ENCODE measurements at places on chromosomes 13 and 19. TPM values are rescaled to one million over a fixed set of nuclear protein-coding genes. Genes with fewer than 3 reads are reported as not detected.

DNA sequence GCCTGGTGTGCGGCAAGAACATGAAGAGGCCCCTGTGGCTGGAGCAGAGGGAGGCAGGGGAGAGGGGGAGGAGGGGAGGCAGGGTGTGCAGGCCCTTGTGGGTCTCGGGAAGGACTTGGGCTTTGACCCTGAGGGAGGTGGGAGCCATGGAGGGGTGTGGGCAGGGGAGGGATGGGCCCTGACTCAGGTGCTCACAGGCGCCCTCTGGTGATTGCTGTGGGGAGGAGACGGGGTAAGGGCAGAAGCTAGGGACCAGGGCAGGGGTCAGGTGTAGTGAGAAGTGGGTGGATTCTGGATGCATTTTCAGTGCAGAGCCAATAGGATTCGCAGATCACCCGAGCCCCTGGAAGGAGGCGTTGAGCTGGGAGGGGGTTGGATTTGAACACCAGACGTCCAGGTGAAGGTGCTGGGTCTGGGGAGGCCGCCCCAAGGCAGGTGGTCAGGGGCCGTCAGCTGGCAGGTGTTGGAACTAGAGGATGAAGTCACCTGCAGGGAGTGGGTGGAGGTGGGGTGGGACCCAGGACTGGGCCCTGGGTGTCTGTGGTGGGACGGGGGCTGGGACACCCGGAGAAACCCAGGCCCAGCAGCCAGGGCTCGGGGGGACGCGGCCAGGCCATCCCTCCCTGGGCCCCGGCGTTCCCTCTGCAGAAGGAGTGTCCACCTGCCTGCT lies 185.4 kb downstream of the KDM4B start:
- DNase-seq = peak; percentile 26

- no peak for DNase-seq
These were observed 29.0 kb upstream of the C13orf46 start for GRCh38 chr13:114002771-114003321.

GRCh38 chr13:60590800-60591747 lies 194.1 kb downstream of the TDRD3 start:
- no peak for DNase-seq

GRCh38 chr13:36126491-36126890 lies 4.7 kb downstream of the DCLK1 start:
- DNase-seq = no peak

- no peak for DNase-seq
These were observed 2.9 kb upstream of the PPP1R37 start for GRCh38 chr19:45090034-45090433.

- no peak for DNase-seq
These were observed 107.1 kb upstream of the UQCRFS1 start for GRCh38 chr19:29320086-29320485.

- DNase-seq = no peak
These were observed 62.2 kb downstream of the ZAR1L start for GRCh38 chr13:32252812-32253438.

DNA sequence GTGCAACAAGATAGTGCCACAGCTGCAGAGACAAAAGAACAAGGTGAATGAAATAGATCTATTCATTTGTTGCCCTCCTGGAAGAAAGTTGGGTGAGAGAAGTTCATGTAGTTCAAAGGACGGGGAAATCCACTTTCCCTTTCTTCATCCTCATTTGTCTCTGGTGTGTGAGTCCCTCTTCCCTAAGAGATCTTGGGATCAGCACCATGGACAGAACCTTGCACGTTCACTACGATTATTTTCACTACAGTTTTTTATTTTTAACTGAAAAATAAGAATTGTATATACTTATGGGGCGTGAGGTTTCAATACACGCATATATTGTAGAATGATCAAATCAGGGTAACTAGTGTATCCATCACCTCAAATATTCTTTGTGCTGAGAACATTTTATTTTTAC lies 29.2 kb downstream of the NLRP5 start:
- no peak for DNase-seq

GRCh38 chr13:79534596-79534995 lies 53.6 kb downstream of the NDFIP2 start:
- DNase-seq = no peak

DNA sequence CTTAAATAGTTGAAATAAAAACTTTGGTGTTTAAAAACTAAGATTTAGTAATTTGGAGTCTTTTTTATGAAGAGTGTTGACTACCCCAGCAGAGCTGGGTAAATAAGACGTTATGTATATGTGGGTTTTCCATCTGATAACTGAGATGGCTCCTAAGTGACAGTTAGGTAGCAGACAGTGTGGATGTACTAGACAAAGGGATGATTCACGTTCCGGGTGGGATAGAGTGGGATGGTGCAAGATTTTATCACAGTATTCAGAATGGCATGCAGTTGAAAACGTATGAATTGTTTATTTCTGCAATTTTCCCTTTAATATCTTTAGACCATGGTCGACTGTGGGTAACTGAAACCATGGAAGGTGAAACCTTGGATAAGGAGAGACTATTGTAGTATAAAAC lies 50.4 kb downstream of the NAA16 start:
- DNase-seq = no peak

GRCh38 chr13:41271456-41272285 lies 8.3 kb upstream of the MTRF1 start:
- no peak for DNase-seq

- DNase-seq = no peak
These were observed 632 bp upstream of the ZNF235 start for GRCh38 chr19:44305457-44305856.

- no peak for DNase-seq
These were observed 34.7 kb upstream of the CASP14 start for GRCh38 chr19:15014579-15014978.

GRCh38 chr13:35824395-35824794 lies 306.8 kb downstream of the DCLK1 start:
- DNase-seq = no peak

DNA sequence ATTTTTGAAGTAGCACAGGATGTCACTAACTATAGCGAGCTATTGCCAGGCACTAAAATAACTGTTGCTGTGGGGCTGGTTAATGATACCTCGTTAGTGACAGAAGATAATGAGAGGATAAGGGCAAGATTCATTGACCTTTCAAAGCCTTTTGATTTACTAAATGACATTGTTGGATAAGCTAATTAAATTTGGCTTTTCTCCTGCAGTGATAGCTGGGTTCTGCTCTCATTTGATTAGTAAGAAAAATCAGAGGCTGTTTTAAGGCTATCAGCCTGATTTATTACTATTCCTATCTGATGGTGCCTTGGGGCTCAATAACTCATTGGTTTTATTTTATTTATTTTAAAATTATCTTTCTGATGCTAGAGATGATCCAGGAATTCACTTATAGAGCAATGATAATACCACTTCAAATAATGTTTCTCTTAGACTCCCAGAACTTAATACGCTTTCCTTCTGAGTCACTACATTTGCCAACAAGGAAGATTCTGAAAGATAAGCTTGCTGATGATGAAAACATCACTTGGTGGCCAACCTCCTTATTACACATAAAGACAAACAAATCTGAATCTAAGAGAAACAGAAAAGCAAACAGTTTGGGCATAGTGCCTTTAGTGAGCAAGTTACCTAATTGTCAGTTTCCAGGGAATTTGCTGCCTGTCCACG lies 501.3 kb upstream of the ARGLU1 start:
- peak; percentile 1 for DNase-seq

- no peak for DNase-seq
These were observed 33.4 kb upstream of the KLF5 start for GRCh38 chr13:73025217-73026012.

GRCh38 chr13:70330697-70331361 lies 222.6 kb upstream of the KLHL1 start:
- DNase-seq = no peak

DNA sequence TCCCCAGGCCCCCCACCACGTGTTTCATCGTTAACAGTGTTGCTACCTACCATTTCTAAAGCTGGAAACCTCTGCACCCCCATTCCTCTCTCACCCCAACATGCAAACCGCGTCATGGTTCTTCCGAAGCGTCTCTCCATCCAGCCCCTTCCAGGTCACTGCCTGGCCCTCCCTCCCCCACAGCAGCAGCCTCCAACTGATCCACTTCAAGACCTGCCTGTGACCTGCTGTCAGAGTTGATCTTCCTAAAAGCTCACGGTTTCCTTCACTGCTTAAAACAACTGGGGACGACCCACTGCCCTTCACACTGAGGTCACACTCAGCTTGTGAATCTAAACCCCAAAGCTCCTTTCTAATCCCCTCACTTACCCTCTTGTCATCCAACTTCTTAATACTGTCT lies 47.7 kb downstream of the STK24 start:
- DNase-seq = no peak

- peak; percentile 1 for DNase-seq
These were observed 164.3 kb upstream of the TUBA3C start for GRCh38 chr13:19345916-19346422.

GRCh38 chr13:49608651-49609331 lies 19.5 kb upstream of the ARL11 start:
- no peak for DNase-seq

- no peak for DNase-seq
These were observed 107.4 kb upstream of the SLC7A1 start for GRCh38 chr13:29702912-29703351.

GRCh38 chr19:34649886-34650543 lies 26.9 kb downstream of the SCGB2B2 start:
- DNase-seq = no peak

DNA sequence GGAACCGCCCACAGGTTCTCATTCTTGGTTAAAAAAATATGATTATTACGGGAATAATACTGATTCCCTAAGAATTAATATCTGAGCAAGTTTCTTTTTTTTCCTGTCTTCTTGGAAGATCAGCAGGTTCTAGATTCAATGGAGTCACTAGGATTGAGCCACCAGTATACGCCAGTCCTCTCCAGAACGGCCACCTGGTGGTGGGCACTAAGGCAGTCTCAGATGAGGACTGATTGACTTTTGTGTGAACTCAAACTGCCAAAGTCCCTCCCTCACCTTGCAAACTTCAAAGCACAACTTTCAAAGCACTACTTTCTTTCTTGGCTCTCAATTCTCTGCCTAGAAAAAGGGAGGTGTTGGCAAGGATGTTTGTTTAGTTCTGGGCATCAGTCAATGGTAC lies 33.3 kb upstream of the ALOX5AP start:
- DNase-seq = no peak

- no peak for DNase-seq
These were observed 5.1 kb downstream of the SLC7A9 start for GRCh38 chr19:32864318-32865007.

DNA sequence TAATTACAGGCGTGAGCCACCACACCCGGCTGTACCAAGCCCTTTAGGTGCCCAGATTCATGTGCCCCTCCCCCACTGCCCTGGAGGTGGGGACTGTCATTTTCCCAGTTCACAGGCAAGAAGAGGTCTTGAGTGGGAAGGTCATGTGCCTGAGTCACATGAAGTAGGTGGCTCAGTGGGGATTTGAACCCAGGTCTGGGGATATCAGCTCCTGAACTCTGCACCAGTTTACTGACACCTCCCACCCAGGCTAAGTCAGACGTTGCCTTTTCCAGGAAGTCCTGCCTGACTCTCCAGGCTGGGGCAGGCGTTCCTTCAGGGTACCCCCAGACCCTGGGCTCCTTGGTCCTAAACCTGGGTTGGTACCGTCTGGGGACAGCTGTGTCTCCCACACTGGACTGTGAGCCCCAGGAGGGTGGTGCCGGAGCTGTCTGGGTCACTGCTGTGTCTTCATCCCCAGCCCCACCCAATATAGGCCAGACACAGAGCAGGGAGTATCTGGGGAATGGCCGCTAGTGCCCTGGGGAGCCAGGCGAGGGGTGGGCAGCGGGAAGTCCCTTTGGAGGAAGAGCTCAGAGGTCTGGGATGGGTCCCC lies 8.6 kb downstream of the VASP start:
- DNase-seq = peak; percentile 46

- DNase-seq = no peak
These were observed 156.4 kb upstream of the KL start for GRCh38 chr13:32859707-32860292.

- DNase-seq = no peak
These were observed 1.4 kb downstream of the CUL4A start for GRCh38 chr13:113210833-113211232.

DNA sequence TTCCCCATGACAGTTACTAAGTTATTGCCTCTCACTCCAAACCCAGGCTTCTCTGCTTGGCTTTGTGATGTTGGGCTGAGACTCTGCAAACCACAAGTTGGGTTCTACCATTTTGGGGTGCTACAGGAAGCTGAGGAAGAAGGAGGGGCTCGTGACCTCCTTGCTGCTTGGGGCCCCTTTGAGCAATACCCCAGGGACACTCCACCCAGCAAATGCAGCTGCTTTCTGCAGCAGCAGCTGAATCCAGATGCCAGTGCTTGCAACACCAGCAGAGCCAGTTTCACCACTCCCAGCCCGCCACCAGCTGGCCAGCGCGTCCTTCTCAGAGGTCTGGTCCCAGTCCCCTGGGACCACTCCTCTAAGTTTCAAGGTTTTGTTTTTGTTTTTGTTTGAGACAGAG lies 22.0 kb upstream of the UBAC2 start:
- DNase-seq = no peak

DNA sequence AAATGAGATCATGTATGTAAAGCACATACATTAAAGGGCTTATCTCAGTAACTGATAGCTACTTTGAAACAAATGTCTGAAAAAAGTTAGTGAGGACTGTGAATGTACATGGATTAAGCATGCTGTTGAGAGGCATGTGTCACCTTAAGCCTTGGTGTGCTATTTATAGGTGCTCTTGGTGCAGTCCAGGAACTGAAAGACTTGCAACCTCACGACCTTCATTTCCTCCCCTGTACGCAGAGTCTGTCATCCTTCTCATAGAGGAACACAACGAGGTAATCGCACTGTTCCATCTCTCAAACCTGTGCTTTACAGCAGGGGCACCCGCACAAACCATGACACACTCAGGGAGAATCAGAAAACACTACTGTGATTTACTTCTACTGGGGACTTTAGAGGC lies 65.6 kb downstream of the UFM1 start:
- no peak for DNase-seq

- DNase-seq = no peak
These were observed 30.9 kb downstream of the COL4A1 start for GRCh38 chr13:110275931-110276552.

DNA sequence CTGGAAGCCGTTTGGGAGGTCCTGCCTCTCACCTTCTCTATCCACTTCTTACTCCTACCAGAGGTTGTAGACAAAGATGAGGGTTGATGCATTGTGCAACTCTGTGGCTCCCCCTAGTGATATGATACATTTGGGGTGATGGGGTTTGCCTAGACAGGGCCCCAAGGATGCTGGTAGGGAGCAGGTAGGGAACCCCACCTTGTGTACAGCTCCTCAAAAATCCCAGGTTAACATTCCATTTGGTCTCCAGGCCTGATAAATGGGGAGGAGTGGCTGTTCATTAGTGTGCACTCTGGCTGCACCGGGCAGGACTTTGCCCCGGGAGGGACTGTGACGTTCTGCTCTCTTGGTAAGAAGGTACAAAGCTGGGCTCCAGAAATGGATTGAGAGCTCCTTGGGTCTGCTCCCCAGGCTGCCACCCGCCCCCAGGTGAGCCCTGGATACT lies 19.2 kb downstream of the SIGLEC8 start:
- DNase-seq = no peak

Gene VSTM2B
- not detected for polyA plus RNA-seq

Gene WTIP
- polyA plus RNA-seq = 18.8 TPM

Gene SIGLEC7
- not detected for polyA plus RNA-seq

Gene GFY
- 0.16 TPM for polyA plus RNA-seq

Gene SIGLEC10
- not detected for polyA plus RNA-seq

Gene WDR87
- polyA plus RNA-seq = not detected

Gene CLEC17A
- polyA plus RNA-seq = not detected

Gene LRRC4B
- polyA plus RNA-seq = 0.97 TPM

Gene CBLC
- not detected for polyA plus RNA-seq

Gene ZNF582
- polyA plus RNA-seq = 1.0 TPM

Gene DMPK
- polyA plus RNA-seq = 46.3 TPM

Gene PNMA8A
- polyA plus RNA-seq = 17.2 TPM

Gene TEX26
- polyA plus RNA-seq = not detected

Gene NDUFA11
- polyA plus RNA-seq = 171 TPM

Gene PLIN4
- 0.20 TPM for polyA plus RNA-seq

Gene RFXAP
- polyA plus RNA-seq = 2.8 TPM

Gene PSG2
- not detected for polyA plus RNA-seq
